ENCODE measurements at places on chromosomes 12 and 14.

DNA sequence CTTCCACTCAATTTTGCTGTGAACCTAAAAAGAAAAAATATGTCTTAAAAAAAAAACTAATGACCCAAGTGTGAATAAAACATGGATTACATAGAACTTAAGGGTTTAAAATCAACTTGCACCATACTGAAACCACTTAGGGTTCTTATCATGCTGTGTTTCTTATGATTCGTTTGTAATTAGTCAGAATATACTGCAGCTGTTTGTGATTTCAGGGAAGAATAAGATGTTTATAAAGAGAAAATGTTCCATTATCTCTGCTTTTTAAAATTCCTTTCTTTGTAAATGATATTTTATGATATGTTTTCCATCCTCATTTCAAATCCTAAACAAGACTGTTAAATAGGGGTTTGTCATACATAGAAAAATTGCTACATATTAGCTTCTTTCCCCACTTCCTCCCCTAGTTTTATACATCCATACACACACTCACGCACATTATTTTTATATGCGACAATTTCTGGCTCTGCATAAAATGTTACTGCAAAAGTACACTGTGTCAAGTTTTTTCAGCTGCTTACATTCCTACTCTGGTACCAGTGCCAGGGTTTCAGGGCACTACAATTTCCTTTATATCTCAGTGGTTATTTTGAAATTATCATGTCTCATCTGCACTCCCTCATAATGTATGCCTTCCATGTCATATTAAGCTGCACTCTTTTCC is 275.2 kb upstream of the GARIN6 start:
- H3K36me3 ChIP-seq = no peaks in the 10 kb centered on the region
- no peak overlapping the region for H3K4me3 ChIP-seq
- no peaks in the 10 kb centered on the region for H3K4me1 ChIP-seq
- H3K27me3 ChIP-seq = no peaks in the 10 kb centered on the region
- DNase-seq = no peak

DNA sequence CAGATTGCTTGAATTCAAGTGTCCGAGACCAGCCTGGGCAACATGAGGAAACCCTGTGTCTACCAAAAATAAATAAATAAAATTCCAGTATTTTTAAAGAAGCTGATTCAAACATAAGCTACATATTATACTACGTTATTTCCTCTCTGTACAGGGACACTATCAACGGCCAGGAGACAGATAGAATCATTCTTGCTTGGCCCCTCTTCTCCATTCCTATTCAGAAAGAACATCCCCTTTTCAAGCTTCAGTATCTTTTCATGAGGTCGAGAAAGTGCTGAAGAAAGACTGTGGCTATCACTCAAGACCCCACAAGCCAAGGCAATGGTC is 314 bp upstream of the DHRS7 start:
- H3K36me3 ChIP-seq = no peaks in the 10 kb centered on the region
- peak overlapping the region; percentile 99 for H3K27ac ChIP-seq
- no peak for DNase-seq
- H3K4me3 ChIP-seq = peak overlapping the region; percentile 60

GRCh38 chr12:130337488-130338303 is at the start of gene PIWIL1:
Gene PIWIL1, plus strand, starts transcription at chr12:130337887. Its CDS starts 4,705 bp downstream, at chr12:130342592.
- no peak within 1 kb of the TSS for H3K27ac ChIP-seq
- DNase-seq = peak; percentile 85
- peaks cover 4% of the 10 kb centered on the region for H3K27me3 ChIP-seq
- H3K4me1 ChIP-seq = peaks cover 11% of the 10 kb centered on the region
- no peak within 1 kb of the TSS for H3K4me3 ChIP-seq

DNA sequence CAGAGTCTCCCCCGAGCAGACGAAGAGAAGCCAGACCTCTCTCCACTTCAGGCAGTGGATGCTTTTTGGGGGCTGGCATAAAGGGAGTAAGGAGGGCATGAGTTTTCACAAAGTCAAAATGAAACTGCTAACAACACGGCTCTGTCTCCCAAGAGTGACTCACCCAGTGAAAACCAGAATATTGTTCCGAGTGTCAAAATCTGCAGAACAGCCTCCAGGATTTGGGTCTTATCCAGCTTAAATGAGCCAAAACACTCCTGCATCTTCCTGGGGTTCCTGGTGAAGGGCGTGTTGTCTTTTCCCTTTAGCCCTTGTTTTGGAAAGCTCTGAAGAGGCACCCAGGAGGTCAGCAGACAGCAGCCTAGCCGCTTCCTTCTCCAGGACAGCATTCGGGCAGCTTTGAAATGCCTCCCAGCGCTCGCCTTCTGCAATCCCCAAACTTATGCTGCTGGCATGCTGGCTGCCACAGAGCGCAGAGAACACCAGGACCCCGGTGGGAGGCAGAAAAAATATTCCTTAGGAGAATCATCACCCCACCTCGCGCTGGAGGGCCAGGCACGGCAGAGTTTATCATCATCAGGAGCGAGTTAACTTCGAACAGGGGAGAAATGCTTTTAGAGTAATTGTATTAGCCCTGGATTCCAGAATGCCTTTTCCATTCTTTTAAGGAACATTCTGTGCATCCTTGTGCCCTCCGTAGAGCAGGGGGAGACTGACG is 117.7 kb upstream of the NCOR2 start:
- H3K36me3 ChIP-seq = no peaks in the 10 kb centered on the region
- DNase-seq = no peak
- no peak overlapping the region for H3K4me3 ChIP-seq
- H3K27me3 ChIP-seq = no peaks in the 10 kb centered on the region
- H3K4me1 ChIP-seq = peaks cover 66% of the 10 kb centered on the region

- no peak overlapping the region for H3K27ac ChIP-seq
- DNase-seq = no peak
- no peaks in the 10 kb centered on the region for H3K36me3 ChIP-seq
- peaks cover 20% of the 10 kb centered on the region for H3K4me1 ChIP-seq
- no peaks in the 10 kb centered on the region for H3K27me3 ChIP-seq
Measured at GRCh38 chr12:124578445-124578844, 11.0 kb upstream of the NCOR2 start.

- peaks cover 52% of the 10 kb centered on the region for H3K36me3 ChIP-seq
- no peak for DNase-seq
Measured at GRCh38 chr12:132075026-132075713, 68.9 kb downstream of the DDX51 start.

GRCh38 chr12:106816231-106816630 is 41.7 kb downstream of the RIC8B start:
- H3K4me1 ChIP-seq = no peaks in the 10 kb centered on the region
- no peak overlapping the region for H3K27ac ChIP-seq
- H3K4me3 ChIP-seq = no peak overlapping the region
- no peaks in the 10 kb centered on the region for H3K36me3 ChIP-seq
